ENCODE measurements at places on chromosomes 3 and 15. TPM values are rescaled to one million over a fixed set of nuclear protein-coding genes. Genes with fewer than 3 reads are reported as not detected.

The SCAANT1 gene
- total RNA-seq: not detected

The ADAMTS7 gene
- 0.19 TPM for total RNA-seq

DNA sequence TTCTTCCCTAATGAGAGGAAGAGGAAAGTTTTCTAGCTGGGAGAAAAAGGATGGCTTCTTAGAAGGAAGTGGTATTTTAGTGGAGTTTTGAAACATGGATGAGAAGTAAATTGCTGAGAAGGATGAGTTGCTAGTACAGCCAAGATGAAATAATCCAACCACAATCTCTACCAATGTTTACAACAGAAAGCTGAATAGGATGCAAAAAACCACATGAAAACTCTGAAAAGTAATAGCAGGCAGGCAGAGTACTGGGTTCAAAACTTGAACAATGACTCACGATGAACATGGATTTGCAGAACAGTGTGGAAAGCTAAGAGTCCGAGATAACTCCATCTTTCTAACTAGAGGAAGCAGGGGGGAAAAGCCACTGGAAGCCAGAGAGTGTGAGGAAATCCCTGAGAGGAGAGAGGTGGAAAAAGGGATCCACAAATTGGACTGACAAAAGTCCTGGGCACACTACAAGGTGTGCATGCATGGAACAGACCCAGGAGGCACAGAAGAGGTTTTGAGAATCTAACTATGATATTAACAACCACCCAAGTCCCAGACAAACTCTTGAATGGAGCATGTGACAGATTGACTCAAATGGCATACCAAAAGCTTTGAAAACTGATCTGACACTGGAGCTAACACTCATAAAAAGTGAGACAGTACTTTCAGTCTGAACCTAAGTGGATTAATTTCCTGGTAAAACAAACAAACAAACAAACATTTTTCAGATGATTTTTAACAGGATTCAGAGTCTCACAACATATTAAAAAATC is 76.7 kb downstream of the ST6GAL1 start:
- DNase-seq: no peak
- H3K27ac ChIP-seq: peak overlapping the region; percentile 50
- no peaks in the 10 kb centered on the region for H3K27me3 ChIP-seq
- peaks cover 64% of the 10 kb centered on the region for H3K4me1 ChIP-seq
- H3K36me3 ChIP-seq: peaks cover 39% of the 10 kb centered on the region
- peak overlapping the region; percentile 23 for H3K4me3 ChIP-seq

DNA sequence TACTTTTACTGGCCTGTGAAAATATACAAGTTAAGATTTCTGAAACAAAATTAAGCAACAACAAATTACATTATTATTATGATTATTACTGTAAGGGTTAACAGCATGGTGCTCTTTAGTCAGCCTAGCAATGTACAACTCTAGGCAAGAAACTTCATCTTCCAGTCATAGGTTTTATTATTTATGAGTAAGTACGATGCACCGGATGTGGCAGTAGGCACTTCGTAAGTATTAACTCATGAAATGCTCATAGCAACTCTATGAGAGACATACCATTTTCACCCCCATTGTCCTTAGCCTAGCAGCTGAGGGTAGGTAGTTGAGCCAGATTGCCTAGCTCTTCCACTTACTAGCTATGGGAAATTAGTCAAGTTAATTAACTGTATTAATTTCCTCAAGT is 68.0 kb upstream of the PTPRG start:
- H3K36me3 ChIP-seq: no peaks in the 10 kb centered on the region
- no peaks in the 10 kb centered on the region for H3K4me1 ChIP-seq
- DNase-seq: no peak

DNA sequence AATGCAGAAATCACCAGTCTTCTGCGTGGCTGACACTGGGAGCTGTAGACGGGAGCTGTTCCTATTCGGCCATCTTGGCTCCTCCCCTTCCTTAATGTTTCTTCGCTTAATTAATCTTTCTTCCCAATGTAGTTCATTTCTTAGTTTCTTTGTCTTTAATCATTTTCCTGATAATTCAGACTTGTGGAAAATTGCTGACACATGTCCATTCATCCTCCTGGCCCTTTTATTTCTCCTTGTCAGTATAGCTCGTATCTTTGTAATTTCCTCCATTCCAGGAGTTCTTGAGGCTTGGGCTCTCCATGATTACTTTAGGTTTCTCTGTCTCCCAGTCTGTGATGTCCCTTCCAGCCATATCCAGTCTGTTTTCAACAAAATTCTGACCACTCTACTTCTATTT is 98.7 kb downstream of the UBE2E2 start:
- peaks cover 5% of the 10 kb centered on the region for H3K36me3 ChIP-seq
- no peaks in the 10 kb centered on the region for H3K27me3 ChIP-seq
- H3K27ac ChIP-seq: no peak overlapping the region
- no peak for DNase-seq
- no peak overlapping the region for H3K4me3 ChIP-seq

GRCh38 chr3:193464889-193465288 is 86.3 kb upstream of the ATP13A5 start:
- no peak for DNase-seq
- no peaks in the 10 kb centered on the region for H3K27me3 ChIP-seq
- no peak overlapping the region for H3K27ac ChIP-seq
- no peaks in the 10 kb centered on the region for H3K4me1 ChIP-seq
- H3K36me3 ChIP-seq: no peaks in the 10 kb centered on the region

DNA sequence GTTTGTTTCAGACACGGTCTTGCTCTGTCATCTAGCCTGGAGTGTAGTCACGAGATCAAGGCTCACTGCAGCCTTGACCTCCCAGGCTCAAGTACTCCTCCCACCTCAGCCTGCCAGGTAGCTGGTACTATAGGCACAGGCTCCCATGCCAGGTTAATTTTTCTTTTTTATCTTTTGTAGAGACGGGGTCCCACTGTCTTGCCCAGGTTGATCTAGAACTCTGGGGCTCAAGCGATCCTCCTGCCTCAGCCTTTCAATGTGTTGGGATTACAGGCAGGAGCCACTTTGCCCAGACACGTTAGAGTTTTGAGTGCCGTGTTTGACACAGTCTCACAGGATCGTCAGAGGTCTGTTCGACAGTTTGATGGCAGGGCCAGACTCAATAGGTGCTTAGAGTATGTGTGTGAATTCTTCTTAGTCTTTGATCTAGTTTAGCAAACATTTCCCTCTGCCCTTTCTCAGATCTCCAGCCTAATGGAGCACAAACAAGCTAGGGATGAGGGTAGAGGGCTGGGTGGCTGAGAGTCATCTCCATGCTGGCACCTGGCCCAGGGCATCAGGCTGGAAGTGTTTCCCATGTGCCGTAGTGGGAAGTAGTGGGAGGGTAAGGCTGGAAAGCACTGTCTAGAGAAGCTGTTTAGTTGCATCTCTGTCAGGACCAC is 66.1 kb upstream of the DLG1 start:
- peaks cover 4% of the 10 kb centered on the region for H3K36me3 ChIP-seq
- DNase-seq: no peak
- H3K27ac ChIP-seq: no peak overlapping the region
- H3K27me3 ChIP-seq: peaks cover 19% of the 10 kb centered on the region
- H3K4me1 ChIP-seq: no peaks in the 10 kb centered on the region

- DNase-seq: no peak
- H3K4me1 ChIP-seq: no peaks in the 10 kb centered on the region
- peaks cover 23% of the 10 kb centered on the region for H3K36me3 ChIP-seq
These were observed 234.0 kb downstream of the RPLP1 start for GRCh38 chr15:69686626-69687025.

- DNase-seq: no peak
- H3K27ac ChIP-seq: no peak overlapping the region
- no peak overlapping the region for H3K4me3 ChIP-seq
- peaks cover 4% of the 10 kb centered on the region for H3K36me3 ChIP-seq
These were observed 1390.9 kb upstream of the CADM2 start for GRCh38 chr3:83567935-83568334.

DNA sequence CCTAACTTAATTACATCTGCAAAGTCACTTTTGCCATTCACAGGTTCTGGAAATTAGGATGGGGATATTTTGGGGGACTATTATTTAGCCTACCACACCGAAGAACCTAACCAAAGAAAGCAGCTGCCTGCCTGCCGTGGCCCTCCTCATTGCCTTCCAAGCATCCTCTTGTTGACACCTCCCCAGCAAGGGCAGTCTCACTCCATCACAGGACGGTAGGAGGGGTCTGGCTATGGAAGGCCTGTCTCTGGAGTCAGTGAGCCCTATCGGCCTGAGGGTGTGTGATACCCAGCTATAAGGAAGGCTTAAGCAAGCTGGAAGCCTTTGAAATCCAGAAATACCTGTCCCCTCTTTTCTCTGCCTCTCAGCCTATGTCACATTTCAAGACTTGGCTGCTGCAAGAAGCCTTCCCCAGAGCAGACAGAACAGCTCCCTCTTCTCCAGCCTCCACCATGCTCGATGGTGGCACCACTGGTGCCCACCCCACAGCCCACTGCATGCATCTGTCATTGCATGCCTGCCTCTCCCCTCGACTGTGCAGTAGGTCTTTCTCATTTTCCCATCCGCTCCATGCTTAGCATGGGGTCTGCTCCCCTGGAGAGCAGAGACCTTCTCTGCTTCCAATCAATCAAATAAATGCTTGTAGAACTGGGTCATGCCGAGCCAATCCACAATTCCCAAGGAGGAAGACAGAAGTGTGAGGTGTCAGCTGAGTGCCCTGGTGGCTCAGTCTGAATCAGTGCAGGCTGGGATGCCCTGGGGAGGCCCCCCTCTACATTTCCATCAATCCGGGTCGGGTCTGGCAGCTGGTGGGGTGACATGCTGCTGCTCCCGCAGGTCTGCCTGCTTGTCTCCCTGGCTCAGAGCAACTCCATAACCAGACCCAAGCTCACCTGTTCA is 23.9 kb upstream of the LOXL1 start:
- peaks cover 2% of the 10 kb centered on the region for H3K27me3 ChIP-seq
- H3K27ac ChIP-seq: no peak overlapping the region
- DNase-seq: peak; percentile 53
